ENCODE measurements at places on chromosomes 16 and 17.

GRCh38 chr16:83792391-83792790, 15.4 kb upstream of the HSBP1 start:
- DNase-seq: peak; percentile 20

- no peak for DNase-seq
Observed at GRCh38 chr17:57425903-57426880, 169.9 kb downstream of the MSI2 start.

GRCh38 chr17:82302568-82302963, 14.8 kb downstream of the CD7 start:
- DNase-seq: no peak

DNA sequence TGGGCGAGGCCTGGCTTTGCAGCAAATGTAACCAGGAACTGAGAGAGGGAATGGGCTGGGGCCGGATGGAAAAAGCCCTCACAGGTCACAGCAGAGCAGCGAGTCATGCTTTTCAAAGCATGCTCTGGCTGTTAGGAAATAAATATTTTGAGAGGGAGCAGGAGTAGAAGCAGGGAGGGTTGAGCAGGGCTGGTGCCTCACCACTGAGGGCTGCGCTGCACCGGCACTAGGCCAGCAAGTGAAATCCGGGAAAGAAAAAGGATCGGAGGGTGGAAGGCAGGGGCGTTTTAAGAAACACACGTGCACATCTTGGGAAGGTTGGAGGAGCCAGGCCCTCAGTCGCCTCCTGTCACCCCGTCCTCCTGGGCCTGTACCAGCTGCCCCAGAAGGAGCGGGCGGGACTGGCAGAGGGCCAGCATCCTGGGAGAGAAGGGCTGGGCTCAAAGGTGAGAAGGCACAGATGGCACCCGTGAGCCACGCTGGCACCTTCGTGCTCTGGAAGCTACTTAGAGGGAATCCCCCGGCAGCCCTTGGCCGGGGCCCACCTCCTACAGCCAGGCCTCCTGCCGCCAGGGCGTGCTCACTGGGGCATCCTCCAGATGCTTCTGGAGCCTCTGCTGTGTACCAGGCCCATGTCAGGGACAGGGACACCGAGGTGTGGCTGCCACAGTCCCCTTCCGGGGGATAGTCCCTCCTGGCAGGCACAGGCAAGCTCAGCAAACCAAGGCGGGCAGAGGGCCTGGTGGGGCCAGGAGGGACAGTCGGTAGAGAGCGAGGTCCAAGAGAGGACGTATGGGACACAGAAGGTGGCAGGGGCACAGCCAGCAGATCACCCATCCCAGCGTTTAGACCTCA, 71.5 kb upstream of the PLCG2 start:
- DNase-seq: no peak

DNA sequence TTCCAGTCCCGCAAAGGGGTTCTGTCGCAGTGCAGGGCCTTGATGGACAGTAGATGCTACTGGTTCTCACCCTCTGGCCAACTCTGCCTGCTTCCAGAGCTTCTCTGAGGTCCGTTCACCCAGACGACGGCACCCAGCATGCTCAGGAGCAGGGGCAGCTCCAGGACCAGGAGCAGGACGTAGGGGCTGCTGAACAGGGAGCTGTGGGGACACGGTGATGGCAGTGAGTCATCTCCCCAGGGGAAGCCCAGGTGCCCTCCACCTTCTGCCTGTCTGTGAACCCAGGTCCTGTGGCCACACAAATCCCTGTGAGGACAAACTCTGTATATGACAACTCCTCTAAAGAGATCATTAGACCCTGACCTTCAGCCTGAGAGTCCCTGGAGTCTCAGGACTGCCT, 3.4 kb upstream of the CD300C start:
- DNase-seq: no peak

DNA sequence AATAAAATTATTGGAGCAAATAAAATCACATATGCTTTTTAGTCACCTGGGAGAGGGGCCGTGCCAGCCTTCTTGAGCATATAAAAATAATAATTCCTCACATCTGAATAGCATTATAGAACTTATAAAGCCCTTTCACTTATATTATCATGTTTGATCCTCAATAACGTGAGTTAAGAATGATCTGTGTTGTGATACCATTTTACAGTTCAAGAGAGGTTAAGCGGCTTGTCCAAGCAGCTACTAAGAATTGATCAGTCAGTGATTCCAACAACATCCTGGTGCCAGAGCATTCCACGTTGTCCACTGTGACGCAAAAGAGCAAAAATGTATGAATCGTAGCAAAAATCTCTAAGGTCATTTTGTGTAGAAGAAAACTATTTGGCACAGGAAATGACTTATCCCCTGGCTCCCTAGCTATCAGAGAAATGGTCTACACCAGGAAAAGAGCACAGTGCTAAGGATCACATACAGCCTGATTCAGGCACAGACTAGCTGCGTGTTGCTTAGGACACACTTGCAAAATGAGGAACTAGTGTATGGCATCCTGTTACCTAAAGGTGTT, 33.0 kb downstream of the ANKFN1 start:
- no peak for DNase-seq
